ENCODE measurements at places on chromosomes 16 and 17. TPM values are rescaled to one million over a fixed set of nuclear protein-coding genes. Genes with fewer than 3 reads are reported as not detected.

The KLHDC4 gene
- 20.4 TPM for total RNA-seq

- no peak for ATAC-seq
Observed at GRCh38 chr16:80664226-80664625, 123.4 kb downstream of the DYNLRB2 start.

DNA sequence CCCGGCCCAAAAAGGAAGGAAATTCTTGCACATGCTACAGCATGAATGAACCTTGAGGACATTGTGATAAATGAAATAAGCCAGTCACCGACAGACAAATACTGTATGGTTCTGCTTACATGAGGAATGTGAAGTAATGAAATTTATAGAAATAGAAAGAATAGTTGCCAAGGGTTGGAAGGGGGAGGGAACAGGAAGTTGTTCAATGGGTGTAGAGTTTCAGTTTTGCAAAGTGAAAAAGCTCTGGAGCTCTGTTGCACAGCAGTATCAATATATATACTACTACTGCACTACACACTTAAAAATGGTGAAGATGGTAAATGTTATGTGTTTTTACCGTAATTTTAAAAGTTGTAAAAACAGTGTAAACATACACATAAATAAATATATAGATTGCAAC, 43.7 kb downstream of the PKD1L3 start:
- no peak for ATAC-seq

GRCh38 chr16:8293413-8293812, 296.9 kb downstream of the TMEM114 start:
- no peak for ATAC-seq

The HSPB9 gene
- total RNA-seq: not detected

DNA sequence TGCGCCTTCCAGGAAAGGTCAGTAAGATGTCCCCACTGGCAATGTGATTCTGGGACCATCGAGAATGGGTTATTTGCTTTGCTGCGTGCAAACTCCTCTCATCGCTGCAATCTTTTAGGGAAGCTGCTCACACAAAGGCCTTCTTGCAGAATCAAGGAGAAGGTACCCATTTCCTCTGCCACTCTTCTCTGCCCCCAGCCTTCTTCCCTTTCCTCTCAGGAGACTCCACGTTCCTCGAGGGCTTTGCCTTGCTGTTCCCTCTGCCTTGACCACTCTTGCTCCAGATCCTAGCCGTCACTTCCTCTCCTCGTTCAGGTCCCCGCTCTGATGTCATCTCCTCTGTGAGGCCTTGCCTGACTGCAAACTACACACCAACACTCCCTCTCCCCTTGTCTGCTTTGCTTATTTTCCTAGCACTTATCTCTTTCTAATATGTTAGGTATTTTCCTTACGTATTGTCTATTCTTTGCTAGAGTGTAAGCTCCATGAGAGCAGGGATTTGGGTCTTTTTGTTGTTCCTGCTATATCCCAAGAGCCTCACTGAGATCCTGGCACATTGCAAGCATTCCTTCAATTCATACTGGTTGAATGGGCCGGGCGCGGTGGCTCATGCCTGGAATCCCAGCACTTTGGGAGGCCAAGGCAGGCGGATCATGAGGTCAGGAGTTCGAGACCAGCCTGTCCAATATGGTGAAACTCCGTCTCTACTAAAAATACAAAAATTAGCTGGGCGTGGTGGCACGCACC, 5.3 kb upstream of the CRK start:
- ATAC-seq: no peak

- peak; percentile 84 for ATAC-seq
Observed at GRCh38 chr16:20901436-20902112, 1.0 kb downstream of the LYRM1 start.

DNA sequence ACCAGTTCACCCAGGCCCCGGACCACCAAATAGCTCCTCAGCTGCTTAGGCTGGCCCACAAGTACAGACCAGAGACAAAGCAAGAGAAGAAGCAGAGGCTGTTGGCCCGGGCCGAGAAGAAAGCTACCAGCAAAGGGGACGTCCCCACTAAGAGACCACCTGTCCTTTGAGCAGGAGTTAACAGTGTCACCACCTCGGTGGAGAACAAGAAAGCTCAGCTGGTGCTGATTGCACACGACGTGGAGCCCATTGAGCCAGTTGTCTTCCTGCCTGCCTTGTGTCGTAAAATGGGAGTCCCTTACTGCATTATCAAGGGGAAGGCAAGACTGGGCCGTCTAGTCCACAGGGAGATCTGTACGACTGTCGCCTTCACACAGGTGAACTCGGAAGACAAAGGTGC, 15.4 kb downstream of the FOXF1 start:
- no peak for ATAC-seq

DNA sequence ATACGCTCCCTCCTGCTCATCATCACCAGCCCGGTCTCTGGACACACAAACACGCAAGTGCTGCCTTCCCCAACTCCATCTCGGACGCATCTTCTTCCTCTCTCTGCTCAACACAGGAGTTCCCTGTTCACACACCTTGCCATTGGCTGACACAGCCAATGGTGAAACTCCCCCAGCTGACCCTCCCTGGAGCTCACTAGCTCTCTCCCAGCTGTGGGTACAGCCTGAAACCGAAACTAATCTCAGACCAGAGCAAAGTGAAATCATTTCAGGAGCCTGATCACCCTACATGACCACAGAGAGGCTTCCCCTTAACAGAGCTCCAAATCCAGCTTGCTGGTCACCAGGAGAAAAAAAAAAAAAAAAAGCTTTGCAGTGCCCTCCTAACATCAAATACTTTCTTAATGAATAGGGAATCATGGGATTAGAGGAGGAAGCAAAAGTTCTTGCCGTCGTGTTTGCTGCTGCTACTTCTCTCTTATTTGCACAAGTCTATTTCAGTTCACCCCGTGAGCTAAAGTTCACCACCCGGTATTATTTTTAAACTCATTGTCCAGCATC, 8.3 kb downstream of the CUEDC1 start:
- peak; percentile 54 for ATAC-seq

DNA sequence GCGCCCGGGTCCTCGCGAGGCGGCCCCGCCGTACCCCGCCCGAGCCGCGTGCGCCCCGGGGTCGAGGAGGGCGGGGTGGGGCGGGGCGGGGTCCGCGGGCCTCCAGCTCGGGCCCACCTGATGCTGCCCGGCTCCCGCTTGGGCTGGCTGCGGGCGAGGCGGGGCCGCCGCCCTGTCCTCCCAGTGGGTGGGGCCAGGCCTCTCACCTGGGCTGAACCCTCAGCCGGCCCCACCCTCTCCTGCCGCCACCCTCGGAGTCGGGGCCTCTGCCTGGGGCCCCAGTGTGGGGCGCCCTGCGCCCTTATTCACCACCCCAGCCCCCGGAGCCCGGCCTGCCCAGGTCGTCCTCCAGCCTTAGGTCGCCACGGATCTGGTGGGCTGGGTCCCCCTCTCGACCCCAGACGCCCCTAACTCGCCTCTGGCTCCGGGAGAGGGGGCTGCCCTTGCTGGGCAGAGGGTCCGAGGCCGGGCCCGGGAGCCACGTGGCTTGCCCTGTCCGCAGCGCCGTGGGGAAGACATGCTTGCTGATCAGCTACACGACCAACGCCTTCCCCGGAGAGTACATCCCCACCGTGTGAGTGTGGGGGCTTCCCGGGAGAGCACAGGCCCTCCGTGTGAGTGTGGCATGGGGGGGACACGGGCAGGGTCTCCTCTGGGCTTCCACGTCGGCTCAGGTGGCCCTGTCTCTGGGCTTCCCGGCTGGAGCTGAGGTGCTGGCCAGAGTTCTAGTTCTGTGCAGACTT, 578 bp downstream of the RAC3 start:
- peak; percentile 54 for ATAC-seq

GRCh38 chr17:12390631-12391030, 275.1 kb upstream of the MYOCD start:
- ATAC-seq: no peak

DNA sequence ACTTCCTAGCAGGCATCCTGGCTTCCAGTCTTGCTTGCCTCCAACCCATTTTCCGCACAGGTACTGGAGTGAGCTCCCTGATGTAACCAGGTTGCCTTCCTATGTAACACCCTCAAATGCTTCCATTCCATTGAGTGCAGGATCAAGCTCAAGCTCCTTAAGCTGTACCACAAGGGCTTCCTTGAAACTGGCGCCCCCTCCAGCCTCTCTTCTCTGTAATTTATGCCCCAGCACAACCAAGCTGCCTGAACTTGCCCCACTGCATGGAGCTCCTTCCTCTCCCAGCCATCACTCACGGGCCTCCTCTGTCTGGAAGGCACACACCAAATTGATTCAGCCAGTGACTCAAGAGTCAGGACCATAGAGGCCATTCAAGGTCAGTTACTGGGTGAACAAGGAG, 234.8 kb upstream of the RPL38 start:
- ATAC-seq: no peak

DNA sequence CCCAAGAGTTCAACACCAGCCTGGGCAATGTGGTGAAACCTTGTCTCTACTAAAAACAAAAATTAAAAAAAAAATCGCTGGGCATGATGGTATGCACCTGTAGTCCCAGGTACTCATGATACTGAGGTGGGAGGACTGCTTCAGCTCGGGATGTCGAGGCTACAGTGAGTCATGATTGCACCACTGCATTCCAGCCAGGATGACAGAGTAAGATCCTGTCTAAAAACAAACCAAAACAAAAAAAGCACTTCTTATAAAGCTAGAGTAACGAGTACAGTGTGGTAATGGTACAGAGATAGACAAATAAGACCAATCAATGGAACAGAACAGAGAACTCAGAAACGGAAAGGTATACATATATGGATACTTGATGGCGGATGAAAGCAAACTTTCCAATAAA, 4.4 kb downstream of the NSMCE1 start:
- peak; percentile 80 for ATAC-seq

DNA sequence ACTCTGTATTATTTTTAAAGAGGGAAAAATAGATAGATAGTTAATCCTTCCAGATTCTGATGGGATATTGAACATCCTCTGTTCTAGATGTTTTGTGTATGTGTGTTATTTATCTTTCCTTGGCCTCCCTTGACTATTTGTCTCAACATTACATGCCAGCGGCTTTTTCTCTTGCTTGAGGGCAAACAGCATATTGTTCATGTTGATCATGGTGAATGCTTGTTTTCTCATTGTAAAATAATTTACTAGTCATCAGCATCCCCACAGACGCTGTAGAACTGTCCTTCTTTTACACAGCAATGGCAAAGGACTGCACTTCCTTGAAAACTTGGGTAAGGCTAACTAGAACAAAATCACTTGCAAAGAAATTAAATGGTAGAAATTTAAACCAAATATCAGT, 1376.4 kb upstream of the GOT2 start:
- ATAC-seq: no peak

GRCh38 chr17:58254803-58255202, 16.4 kb downstream of the LPO start:
- no peak for ATAC-seq

The PIK3R6 gene
- total RNA-seq: 0.16 TPM

The FNDC8 gene
- not detected for total RNA-seq

The REXO5 gene
- 2.5 TPM for total RNA-seq

DNA sequence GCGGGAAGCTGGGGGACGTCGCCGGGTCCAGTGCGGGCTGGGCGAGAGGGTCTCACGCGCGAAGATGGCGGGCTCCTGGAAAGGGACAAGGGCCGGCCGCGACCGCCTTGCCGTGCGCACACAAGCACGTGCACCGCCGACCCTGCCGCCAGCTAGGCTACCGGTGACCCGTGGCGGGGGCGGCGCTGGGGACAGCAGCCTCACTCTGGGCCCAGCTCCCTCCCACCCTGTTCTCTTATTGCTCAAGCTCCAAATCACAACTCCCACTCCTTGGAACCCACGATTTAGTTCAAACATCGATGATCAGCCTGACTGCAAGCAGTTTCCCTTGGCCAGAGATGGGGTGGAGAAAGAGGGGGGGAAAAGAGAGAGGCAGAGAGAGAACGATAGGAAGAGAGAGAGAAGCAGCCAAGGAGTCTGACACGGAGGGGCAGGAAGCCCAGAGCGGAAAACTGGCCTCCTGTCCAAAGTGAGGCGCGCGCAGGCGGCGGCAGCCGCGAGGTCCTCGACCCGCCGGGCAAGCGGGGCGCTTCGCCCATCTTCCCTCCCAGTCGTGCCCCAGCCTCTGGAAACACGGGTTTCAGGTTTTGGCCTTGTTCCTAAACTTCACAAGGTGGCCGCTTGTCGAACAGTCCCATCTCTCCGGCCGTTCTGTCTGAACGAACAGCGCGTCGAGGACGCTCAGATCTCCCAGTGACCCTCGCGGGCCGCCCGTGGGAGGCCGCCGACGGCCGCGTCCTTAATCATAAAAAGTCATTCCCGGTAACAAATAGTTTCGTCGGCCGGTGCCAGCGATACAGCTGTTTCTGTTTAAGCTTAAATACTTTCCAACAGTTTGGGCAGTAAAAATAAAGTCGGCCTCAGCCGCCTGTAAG, 1.7 kb upstream of the CBX8 start:
- no peak for ATAC-seq

The CHRNE gene
- 0.32 TPM for total RNA-seq

The LYRM9 gene
- total RNA-seq: 2.3 TPM

The CHST4 gene
- 0.16 TPM for total RNA-seq

The CMTM1 gene
- total RNA-seq: 0.60 TPM

DNA sequence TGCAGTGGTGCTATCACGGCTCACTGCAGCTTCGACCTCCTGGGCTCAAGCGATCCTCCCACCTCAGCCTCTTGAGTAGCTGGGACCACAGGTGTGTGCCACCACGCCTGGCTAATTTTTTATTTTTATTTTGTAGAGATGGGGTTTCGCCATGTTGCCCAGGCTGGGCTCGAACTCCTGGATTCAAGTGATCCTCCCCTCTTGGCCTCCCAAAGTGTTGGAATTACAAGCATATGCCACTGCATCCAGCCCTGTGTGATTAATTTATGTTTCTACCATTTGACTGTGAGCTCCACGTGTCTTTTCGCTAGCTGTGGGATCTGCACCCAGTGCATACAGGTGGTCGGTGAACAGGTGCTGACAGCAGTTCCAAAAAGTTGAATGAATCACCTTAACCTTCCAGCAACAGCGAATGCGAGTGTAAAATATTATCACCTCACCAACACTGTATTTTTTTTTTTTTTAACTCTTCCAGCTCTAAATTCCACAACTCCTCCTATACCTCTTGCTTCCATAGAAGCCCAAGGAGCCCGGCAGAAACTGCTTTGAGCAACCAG, 484 bp upstream of the NUDT7 start:
- no peak for ATAC-seq

GRCh38 chr16:13811834-13812233, 108.1 kb upstream of the ERCC4 start:
- ATAC-seq: no peak

DNA sequence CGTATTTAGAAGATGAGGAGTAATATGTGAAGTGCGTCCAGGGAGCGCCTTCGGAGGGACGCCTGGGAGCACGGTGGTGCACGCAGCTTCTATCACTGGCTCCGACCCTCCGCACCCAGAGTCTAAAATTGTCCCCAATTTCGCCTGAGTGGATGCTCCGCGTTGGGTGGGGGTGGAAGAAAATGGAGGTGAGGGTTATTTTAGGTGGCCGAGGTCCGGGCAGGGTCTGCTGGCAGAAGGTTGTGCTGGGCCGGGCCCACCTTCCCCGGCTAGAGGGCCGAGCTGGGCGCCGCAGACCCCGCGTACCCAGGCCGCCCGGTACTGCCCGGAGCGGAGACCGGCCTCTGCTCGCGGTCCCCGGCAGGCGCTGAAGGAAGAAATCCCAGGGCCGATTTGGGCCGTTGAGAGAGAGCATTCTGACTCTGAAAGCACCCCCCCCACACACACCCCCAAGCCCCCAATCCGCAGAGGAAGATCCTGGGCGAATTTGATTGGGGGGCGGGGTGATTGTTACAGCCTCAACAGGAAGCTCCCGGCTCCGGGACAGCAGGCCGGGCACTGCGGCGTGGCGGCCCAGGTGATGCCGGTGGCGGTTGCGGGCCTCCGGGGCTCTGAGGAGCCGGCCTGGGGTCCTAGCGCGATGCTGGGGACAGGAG, 3.0 kb downstream of the BAHCC1 start:
- no peak for ATAC-seq

- ATAC-seq: no peak
Observed at GRCh38 chr17:14156689-14157088, 80.0 kb downstream of the CDRT15 start.

- ATAC-seq: no peak
Observed at GRCh38 chr17:74326506-74326905, 480 bp downstream of the KIF19 start.

Measured in esophagus mucosa (tissue), 1 donor.